NCI-H187 (cell line): ENCODE measurements at places on chromosomes 3 and 15.

DNA sequence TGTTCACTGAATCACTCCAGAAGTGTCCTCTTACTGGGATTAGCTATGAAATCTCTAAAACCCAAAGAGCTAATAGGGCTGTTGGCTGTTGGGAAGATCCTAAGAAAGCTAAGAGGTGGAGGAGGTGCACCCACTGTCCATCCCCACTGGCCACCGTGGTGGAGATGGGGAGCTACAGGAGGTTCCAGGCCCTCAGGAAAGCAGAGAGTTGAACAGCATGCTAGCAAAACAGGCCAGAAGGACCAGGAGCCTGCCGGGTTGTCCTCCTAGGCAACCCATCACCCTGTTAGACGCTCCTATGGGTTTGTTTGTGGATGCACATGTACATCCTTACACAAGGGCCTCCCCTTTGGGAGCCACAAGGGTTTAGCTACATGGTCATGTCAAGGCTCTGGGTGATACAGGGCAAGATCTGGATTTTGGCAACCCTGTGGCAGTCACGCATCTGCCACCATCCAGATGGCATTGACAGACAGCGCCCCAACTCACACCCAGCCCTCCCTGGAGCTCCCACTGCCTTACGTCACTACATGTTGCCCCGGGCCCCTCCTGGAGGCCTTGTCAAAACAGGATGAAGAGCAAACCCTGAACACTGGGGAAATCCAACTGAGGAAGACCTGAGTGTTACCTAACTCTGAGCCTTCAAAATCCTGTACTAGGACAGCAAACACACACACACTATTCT is 208.1 kb downstream of the SLCO3A1 start:
- no peak for DNase-seq

- no peak for DNase-seq
Measured at GRCh38 chr15:67587331-67587730, 44.8 kb downstream of the MAP2K5 start.

DNA sequence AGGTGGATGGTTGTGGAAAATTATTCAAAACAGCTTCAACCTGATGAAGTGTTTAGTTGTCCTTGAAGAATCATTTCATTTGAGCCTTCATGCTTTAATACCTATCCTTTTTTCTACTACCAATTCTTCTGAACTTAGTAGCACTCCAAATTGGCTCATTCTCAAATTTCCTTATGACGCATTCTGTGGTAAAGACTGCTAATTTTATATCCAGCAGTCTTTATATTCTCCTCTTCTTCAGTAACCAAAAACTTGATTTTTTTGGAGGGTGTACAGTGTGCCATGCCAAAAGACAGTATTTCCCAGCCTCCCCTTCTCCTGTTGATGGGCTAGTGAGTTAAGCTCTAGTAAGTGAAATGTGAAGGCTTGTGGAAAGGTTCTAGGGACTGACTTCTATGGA is 25.2 kb downstream of the CGNL1 start:
- no peak for DNase-seq

- no peak for DNase-seq
Measured at GRCh38 chr3:16801223-16801622, 83.5 kb upstream of the PLCL2 start.

- DNase-seq, result no peak
Measured at GRCh38 chr3:45020534-45020933, 5.6 kb upstream of the CLEC3B start.

- no peak for DNase-seq
Measured at GRCh38 chr3:184795522-184796190, 16.3 kb upstream of the VPS8 start.

DNA sequence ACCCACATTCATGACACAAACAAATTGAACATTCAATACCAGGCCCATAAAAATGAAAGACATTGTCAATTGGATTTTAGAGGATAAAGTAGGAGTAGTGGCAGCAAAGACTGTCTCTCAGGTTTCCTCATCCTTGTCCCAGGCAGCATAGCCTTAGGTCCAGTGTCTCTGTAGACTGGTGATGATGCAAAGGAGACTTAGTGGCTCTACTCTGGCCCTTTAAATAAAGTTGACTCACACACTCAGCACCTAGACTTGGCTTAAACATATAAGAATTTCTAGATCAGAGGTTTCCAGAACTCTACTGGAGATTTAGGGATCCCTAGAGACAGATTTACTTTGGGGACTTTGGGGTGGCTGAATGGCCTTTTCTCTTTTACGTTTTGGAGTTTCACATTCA is 166.6 kb downstream of the NR1D2 start:
- DNase-seq, result no peak

DNA sequence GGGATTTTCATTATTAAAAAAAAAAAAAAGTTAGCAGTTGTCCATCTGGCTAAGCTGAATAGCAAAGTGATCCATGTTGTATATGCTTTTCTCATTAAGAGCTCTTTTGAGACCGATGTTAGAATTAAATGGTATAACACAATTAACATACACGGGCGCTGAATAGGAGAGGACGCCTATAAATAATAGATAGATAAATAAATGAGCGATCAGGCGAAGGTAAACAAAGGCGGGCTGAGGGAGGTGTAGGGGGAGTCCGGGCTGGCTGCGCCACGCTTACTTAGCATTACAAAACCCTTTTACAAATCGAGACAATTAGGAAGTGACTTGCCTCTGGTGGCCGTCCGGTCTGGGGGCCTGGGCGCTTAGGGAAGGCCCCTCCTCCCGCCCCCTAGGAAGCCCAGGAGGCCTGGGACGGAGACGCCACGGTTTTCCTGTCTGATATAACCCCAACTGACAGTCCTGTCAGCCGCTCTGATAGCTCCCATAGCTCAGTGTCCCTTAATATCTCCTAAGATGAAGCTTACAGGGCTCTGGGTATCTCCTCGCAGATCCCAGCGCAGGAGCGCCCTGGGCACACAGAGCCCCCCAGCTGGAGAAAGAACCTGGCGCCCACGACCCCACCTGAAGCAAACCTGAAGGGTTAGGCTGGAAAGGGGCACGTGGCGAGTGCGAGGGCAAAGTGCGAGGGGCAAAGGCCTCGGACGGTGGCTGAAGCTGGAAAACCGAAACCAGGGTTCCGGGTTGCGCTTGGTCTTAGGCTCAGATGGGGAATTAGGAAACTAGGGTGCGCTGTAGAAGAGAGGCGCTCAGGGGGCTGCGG is 3.6 kb downstream of the SOX14 start:
- no peak for DNase-seq

DNA sequence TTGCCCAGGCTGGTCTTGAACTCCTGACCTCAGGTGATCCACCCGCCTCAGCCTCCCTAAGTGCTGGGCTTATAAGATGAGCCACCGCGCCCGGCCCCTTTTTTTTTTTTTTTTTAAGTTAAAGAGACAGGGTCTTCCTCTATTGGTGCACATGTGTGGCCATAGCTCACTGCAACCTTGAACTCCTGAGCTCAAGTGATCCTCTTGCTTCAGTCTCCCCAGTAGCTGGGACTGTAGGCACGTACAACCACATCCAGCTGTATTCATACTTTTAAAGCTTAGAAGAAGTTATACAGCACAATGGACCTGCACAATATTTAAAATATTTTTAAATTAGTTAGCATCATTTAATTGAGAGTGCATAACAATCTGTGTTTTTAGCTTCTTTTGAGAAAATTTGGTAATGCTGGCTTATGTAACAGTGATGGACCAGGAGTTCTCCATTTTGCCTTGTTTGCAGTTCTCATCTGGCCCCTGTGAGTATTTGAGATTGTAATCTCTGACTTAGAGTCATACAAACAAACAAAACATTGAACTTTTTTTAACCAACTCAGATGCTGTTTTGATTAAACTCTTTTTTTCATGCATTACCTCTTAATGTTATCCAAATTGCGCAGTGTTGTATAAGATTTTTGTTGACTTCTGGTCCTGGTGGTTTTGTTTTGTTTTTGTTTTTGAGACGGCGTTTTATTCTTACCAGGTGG is 33.0 kb downstream of the CHD2 start:
- no peak for DNase-seq

DNA sequence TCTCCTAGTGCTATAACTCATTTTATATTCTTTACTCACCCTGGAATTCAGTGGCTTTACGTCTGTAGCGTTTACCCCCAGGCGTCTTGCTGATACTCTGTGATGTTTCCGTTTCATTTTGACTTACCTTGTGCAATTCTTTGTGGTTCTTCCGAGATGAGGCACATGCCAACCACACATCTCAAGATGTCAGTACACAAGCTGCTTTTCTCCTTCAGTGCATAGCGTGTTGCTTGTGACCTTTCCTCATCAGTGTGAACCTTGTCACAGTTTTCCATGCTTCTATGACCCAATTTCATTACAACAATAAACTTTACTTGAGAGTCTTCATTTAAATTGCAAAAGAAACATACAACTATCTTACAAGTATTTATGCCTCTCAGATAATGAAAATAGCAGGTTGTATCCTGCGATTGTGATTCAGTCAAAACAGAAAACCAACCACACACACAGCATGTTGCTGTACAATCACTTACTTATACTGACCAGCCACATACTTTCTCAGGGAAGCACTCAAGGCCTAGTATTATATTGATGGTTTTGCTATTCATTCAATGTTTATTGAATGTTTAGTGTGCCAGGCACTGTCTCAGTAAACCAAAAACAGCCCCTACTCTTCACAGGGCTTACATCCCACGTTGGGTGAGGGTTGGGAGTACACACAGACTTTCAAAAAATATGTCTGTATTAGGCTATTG is 4.6 kb upstream of the TBL1XR1 start:
- no peak for DNase-seq

GRCh38 chr15:50057196-50057595 is 61.8 kb downstream of the ATP8B4 start:
- DNase-seq, result no peak

DNA sequence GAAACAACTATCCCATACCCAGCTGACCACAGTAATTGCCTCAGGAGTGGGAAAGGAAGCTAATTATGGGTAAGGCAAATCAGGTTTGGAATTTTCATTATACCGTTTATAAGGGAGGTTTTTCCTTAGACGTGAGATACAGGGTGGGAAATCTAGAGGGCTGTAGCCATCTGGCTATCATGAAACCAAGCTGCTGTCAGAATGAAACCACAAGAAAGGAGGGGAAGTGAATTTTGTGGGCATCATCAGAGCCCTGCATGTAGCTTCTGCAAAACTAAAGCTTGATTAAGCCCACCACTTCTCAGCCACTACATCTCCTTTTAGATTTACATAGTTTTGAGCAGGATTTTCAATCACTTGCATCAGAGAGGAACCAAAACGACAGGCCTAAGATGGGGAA is 893.5 kb downstream of the TUSC7 start:
- DNase-seq, result no peak

- no peak for DNase-seq
Measured at GRCh38 chr3:146187334-146187950, 26.5 kb upstream of the PLOD2 start.

DNA sequence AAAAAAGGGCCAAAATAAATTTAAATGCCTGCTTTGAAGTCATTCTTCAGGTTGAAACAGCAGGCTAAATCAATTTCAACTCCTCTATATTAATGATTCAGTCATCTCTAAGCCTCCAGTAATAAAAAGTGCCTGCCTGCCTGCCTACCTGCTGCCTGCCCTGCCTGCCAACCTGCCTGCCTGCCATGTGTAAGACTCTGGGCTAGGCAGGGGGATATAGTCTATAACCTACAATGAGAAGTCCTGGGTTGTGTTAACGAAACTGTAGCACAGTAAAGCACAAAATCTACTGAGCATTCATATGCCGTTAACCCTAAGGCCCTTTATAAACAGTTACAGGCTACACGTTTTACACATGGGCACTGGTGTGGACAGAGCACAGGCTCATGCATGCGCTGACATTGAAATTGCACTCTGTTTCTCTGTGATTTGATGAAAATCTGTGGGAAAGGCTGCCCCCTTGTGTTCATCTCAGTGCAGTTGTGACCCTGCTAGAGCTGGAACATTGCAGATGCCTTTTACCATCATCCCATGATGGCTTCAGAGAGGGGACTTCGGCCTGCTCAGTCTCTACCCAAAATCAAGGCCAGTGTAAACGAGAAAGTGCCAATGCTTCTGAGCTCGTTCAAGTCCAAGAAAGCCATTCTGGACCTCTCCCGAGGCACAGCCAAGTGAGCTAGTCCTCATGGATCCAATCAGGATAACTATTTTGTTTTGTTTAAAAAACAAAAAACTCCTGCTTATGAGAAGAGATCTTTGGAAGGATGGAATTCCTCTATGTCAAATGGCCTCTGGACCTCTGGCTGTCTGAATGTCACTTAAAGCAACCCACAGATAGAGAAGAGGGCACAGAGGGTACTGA is 64.6 kb downstream of the EFL1 start:
- no peak for DNase-seq

- no peak for DNase-seq
Measured at GRCh38 chr3:132974097-132974496, 64.1 kb upstream of the TMEM108 start.

DNA sequence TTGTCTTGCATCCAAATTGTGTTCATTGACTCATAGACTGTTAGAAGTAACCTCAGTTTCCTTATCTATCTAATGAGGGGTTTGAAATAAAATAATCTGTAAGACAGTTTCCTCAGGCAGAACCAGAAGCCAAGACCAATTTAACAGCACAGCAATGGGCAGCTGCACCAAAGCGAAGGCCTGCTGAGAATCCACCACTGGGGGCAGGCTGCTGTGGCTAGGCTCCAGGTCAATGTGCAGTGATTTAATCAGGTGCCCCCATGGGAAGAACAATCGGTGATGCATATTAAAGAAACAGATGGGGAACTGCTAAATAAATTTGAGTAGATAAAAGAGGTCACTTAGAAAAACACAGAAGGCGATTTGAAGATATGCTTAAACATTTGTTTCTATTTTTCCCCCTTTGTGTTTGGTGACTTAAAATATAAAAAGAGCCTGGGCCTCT is 28.0 kb upstream of the TMOD3 start:
- no peak for DNase-seq

GRCh38 chr3:40741729-40742128 is 217.0 kb downstream of the ZNF621 start:
- no peak for DNase-seq

GRCh38 chr3:124217542-124217941 is 225.6 kb upstream of the ROPN1 start:
- no peak for DNase-seq

- no peak for DNase-seq
Measured at GRCh38 chr3:150106740-150107428, 136.2 kb upstream of the PFN2 start.

DNA sequence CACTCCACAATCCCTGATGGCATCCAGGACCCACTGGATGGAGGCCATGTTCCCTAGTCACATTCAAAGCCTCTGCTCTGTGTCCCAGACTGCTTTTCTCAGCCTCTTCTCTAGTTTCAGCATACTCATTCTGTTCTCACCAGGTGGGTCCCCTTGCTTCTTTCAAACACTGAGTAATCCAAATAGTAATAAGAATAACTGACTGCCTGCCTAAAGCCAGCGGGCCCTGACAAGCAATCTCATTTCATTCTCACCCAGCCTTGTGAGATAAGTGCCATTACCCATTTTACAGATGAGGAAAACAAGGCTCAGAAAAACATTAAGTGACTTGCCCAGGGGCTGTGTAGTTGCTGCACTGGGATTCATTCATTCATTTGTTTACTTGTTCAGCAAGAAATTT is 25.4 kb downstream of the MAPKAPK3 start:
- DNase-seq, result no peak

GRCh38 chr15:73433873-73434272 is 9.1 kb upstream of the REC114 start:
- no peak for DNase-seq

DNA sequence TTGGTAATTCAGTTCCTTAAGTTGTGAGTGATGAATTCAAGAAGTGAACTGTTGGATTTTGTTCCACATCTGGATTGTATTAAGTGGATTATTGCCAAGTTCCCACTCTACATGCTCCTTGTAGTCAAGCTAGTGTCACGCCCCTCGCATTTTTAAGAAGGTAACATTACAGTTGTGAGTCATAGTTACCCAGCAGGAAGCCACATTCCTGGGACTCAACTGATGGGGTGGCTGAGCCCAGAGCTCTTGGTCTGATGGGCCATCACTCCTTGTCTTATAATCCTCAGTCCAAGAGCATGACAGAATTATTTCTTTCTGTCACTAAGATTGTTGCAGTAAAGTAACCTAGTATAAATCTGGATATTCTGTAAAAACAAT is 102.7 kb downstream of the PTPRG start:
- DNase-seq, result no peak
